ENCODE measurements at places on chromosomes 13 and 19.
A peak's percentile ranks its signal among the peaks of the same experiment; 100 is the strongest.

DNA sequence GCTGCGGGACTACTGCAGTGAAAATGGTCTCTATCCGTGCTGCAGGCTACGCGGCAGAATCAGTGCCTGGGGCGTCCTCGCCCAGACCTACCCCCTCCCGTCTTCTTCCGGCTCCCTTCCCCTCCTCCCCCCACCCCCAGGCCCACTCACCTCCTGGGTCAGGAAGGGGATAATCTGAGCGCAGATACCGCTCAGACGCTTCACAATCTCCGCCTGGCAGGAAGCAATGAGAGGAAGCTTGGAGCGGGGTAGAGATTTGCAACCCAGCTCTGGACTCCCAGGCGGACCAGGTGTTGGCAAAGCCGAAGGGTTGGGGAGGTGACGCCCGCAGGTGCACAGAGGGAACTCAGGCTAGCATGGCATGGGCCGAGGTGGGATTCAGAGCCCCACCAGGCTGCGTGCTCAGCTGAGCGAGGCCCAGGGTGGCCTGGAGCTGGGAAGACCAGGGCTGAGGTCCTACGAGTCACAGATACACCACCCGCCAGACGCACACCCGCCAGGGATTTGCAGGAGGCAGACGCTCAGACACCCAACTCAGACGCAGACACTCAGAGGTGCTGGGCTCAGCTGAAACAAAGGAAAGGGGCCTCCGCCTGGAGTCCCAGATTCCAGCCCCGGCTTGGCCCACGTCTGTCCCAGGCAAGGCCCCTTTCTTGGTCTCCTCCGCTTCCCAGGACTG lies 4.1 kb downstream of the TLE2 start:
- DNase-seq: no peak

- no peak for DNase-seq
Measured at GRCh38 chr13:110415669-110416068, 108.6 kb downstream of the COL4A2 start.

DNA sequence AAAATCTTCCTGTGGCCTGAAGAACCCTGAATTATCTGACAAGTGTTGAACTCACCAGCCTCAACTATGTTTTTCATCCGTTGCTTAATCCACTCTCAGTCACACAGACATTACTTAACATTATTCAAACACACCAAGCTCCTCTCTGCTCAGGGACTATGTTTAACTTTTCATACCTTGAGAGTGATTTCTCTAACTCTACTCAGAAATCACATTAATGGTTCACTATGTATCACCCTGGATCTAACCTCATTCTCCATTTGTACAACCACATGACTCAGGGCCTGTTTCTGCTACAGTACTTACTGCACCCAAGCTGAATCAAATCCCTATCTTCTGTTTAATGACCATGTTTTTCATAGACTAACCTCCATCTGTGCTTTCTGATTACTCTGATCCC lies 553.7 kb upstream of the PRR20A start:
- no peak for DNase-seq

DNA sequence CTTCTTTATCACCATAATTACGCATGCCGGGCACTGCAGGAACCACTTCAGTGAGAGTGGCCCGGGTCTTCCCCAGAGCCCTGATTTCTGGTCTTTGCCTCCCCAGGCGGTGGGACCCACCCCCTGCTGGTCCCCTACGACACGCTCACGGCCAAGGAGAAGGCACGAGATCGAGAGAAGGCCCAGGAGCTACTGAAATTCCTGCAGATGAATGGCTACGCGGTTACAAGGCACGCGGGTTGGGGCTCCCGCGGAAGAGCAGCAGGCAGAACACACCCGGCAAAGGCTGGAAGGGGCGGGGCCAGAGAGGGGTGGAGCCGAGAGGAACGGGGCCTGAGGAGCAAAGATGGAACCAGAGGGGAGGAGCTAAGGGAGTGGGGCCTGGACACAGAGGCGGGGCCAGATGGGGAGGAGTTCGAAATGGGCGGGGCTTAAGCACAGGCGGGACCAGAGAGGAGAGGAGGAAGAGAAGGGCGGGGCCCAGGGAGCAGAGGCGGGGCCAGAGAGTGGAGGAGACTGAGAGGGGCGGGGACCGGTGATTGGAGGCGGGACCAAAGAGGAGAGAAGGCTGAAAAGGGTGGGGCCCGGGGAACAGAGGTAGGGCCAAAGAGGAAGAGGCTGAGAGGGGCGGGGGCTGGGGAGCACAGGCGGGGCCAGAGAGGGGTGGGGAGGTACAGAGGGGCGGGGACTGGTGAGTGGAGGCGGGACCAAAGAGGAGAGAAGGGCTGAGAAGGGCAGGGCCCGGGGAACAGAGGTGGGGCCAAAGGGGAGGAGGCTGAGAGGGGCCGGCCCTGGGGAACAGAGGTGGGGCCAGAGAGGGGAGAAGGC lies 73.4 kb downstream of the RYR1 start:
- DNase-seq: peak; percentile 85

DNA sequence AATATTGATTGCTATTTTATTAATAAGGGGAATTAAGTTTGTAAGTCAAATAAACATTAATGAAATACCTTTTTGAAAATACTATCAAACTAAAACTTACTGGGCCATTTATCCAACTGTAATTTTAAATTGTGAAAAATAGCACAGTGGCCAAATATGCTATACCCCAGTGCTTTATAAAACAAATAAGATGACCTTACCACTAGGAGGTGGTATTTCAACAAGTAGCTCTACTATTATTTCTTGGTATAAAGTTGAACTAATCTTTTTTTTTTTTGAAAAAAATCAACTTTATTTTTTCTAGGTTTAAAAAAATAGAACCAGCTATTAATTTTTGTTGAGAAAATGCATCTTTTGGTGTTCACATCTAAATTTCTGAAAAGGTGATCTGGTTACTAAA lies 14.7 kb downstream of the LACC1 start:
- DNase-seq: no peak

- no peak for DNase-seq
Measured at GRCh38 chr19:35618857-35619256, 6.3 kb downstream of the HAUS5 start.

- no peak for DNase-seq
Measured at GRCh38 chr19:33553530-33554310, 32.1 kb upstream of the PEPD start.

DNA sequence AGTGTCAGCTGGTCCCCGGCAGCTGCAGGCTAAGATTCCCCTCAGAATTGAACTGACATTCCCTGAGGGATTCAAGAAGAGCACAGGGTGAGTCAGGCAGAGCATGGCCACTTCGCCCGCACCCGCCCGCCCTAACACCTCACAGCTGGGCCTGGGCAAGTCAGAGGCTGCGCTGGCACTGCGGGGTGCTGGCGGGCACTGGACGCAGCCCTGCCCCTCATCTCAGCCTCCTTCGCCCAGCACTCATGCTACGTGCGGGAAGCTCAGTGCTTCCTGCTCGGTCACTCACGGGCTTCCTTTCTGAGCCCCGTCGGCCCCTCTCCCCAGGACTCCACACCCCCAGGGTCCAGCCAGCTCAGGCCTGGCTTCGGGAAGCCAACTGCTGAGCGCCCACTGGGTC lies 56.9 kb downstream of the MLLT1 start:
- no peak for DNase-seq

GRCh38 chr13:113926951-113927660 lies 46.8 kb downstream of the C13orf46 start:
- no peak for DNase-seq

GRCh38 chr19:39428283-39429112 lies 7.3 kb downstream of the RPS16 start:
- no peak for DNase-seq

GRCh38 chr13:52048516-52048915 lies 24.0 kb downstream of the UTP14C start:
- DNase-seq: no peak

GRCh38 chr13:28557725-28558520 lies 63.0 kb upstream of the FLT1 start:
- DNase-seq: no peak

- DNase-seq: no peak
Measured at GRCh38 chr19:36028313-36029041, 4.2 kb downstream of the CLIP3 start.

- no peak for DNase-seq
Measured at GRCh38 chr13:39942552-39943273, 287.3 kb downstream of the COG6 start.

GRCh38 chr13:77810430-77810829 lies 108.2 kb downstream of the EDNRB start:
- DNase-seq: no peak

GRCh38 chr19:30344446-30345425 lies 27.4 kb upstream of the ZNF536 start:
- DNase-seq: no peak

GRCh38 chr13:49240017-49240416 lies 7.7 kb upstream of the CDADC1 start:
- DNase-seq: no peak

GRCh38 chr19:2041433-2041682 lies 9.7 kb downstream of the MKNK2 start:
- no peak for DNase-seq

- no peak for DNase-seq
Measured at GRCh38 chr13:30763786-30764413, 28.6 kb downstream of the ALOX5AP start.

- DNase-seq: no peak
Measured at GRCh38 chr13:29624997-29625396, 29.5 kb upstream of the SLC7A1 start.

GRCh38 chr19:17076543-17076991 lies 990 bp downstream of the MYO9B start:
- peak; percentile 40 for DNase-seq

DNA sequence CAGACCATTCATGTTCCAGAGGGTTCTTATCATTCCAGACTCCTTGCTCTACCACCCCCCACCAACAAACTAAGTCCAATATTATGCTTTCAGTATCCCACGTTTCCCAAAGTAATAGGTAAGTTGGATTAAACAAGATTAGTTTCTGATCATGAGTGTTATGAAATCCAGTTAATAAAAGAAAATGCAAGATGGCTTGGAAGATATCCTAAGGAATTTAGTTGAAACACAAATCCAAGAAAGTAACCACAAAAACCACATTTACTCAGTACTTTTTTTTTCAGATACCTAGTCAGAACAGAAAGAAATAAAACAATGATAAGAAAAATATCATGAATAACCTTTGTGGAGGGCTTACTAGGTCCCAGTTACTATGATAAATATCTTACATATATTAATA lies 119.4 kb upstream of the MIR17HG start:
- DNase-seq: no peak

DNA sequence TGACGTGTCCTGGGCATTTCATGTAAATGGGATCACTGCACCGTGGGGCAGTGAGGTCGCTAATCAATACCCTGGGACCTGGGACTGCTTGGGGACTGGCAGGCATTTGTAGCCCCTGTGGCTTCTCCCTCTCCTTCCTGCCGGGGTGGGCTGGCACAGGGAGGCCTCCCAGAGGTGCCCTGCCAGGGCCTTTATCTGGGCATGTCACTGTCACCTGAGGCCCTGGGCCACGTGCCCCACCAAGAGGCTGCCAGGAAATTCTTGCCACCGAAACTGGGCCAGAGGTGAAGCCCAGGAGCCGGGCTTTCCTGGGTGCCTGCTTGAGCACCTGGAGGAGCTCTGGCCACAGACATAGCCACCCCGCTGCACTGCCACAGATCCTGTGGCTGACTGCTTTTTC lies 1.8 kb upstream of the NMRK2 start:
- no peak for DNase-seq

GRCh38 chr19:28502879-28503734 lies 709.8 kb downstream of the UQCRFS1 start:
- no peak for DNase-seq

GRCh38 chr13:44465318-44465717 lies 91.7 kb downstream of the SERP2 start:
- no peak for DNase-seq

GRCh38 chr13:93298713-93299112 lies 72.1 kb downstream of the GPC6 start:
- no peak for DNase-seq

- DNase-seq: no peak
Measured at GRCh38 chr13:27556109-27556508, 64.2 kb downstream of the LNX2 start.

GRCh38 chr13:44498502-44498901 lies 77.6 kb downstream of the TSC22D1 start:
- DNase-seq: no peak

GRCh38 chr13:28754698-28755545 lies 36.2 kb upstream of the SLC46A3 start:
- DNase-seq: peak; percentile 9

DNA sequence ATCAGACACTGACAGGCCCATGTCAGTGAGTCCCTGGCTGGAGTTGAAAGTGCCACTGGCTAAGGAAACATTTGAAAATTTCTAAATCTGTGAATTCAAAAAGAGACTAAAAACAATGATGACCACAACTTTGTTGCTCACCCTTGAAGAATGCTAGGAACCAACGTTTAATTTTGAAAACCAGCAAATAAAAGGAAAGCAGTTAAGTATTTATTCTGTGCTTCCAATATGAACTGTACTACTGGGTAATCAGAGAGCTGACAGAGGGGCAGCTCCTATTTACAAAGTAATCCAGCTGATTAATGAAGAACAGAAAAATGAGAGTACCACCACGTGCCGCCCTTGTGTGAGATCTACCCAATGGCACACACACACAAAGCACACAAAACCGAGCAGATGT lies 44.7 kb upstream of the LATS2 start:
- DNase-seq: no peak

DNA sequence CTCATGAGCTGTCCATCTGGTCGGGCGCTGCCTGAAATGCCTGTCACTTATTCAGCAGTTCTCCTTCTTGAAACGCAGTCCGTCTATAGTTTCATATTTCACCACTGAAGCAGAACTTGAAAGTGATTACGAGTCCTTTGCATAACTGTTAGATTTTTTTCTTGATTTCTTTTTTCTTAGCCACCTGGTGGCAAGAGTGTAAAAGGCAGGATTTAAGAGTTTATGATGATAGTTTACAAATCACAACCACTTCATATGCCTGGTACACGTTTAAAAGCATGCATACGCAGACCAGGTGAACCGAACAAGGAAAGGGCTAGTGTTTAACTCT lies 45.8 kb downstream of the GGACT start:
- peak; percentile 41 for DNase-seq

- DNase-seq: no peak
Measured at GRCh38 chr13:45718063-45718462, 15.9 kb downstream of the CBY2 start.

GRCh38 chr13:23510979-23511735 lies 59.1 kb upstream of the TNFRSF19 start:
- peak; percentile 34 for DNase-seq

- DNase-seq: no peak
Measured at GRCh38 chr19:55118401-55118991, 1.1 kb upstream of the PPP1R12C start.

- no peak for DNase-seq
Measured at GRCh38 chr13:60112771-60113170, 51.0 kb downstream of the DIAPH3 start.

DNA sequence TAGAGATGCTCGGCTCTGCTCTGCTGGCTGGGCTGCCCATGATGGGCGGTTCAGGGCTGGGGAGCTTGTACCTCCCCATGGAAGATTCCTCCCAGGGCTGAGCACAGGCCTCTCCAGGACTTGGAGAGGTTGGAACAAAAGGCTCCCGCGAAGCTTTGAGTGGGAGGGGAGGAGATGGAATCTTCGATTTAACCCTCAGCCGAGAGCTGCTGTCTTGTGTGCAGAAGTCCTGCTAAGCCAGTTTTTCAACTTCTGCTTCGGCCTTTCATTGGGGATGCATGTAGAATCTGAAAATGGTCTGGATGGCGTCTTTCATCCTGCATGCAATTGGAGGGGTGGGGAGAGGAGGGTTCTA lies 163.3 kb downstream of the KDM4B start:
- no peak for DNase-seq

All from GM06990 (cell line).